NB4 (cell line): ENCODE measurements at places on chromosomes 6 and 20.

DNA sequence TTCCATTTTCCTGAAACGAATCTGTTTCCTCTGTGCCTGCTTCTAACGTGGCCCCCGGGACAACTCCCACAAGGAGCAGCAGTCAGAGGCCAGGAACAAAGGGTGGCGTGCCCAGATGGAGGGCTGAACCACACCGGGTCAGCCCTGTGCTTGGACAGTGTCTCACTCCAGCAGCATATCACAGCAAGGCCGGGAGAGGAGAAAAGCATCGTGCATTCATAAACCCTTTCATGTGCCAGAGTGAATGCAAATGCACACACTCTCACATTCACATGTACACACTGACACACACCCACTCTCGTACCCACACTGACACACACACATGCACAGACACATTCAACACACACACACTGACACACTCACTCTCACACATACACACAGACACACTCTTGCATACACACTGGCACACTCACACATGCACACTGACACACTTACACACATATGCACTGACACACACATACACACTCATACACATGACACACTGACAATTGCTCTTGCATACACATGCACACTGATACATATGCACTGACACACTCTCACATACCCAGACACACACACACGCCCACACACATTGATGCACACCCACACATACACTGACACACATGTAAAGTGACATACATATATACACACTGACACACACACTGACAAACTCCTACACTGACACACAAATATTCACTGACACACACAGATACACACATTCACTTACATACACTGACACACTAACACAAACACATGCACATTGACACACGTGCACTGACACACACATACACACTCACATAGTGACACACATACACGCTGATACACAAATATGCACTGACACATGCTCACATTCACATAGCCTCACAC lies 237.0 kb downstream of the LRFN2 start:
- DNase-seq = no peak

DNA sequence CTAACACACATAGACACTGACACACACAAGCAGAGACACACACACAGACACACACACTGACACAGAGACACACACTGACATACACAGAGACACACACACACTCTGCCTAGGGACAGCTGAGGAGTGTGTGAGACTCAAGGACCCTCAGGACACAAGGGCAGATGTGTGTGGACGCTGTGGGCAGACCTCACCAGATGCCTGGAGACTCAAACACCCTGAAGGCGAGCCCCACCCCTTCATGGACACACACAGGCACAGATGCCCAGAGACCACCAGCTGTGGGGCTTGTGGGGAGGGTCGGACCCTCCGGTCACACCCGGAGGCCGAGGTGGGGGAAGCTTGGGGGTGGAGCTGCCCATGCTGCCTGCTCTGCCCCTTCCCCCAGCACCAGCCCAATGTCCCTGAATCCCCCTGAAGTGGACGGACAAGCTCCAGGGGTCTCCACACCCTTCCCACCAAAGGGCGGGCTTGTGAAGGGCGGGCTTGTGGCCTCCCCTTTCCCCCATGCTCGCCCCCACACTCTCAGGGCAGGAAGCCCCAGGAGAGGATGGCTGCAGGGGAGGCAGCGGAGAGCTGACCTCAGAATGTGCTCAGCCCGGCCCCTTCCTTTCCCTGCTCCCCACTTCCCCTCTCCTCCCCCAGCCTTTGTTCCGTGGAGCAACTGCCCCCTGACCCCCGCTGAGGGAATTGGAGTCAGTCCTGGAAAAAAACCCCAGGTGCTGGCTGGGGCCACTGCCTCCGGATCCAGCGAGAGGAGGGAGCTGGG lies 13.9 kb upstream of the ABHD16B start:
- DNase-seq = peak; percentile 90

DNA sequence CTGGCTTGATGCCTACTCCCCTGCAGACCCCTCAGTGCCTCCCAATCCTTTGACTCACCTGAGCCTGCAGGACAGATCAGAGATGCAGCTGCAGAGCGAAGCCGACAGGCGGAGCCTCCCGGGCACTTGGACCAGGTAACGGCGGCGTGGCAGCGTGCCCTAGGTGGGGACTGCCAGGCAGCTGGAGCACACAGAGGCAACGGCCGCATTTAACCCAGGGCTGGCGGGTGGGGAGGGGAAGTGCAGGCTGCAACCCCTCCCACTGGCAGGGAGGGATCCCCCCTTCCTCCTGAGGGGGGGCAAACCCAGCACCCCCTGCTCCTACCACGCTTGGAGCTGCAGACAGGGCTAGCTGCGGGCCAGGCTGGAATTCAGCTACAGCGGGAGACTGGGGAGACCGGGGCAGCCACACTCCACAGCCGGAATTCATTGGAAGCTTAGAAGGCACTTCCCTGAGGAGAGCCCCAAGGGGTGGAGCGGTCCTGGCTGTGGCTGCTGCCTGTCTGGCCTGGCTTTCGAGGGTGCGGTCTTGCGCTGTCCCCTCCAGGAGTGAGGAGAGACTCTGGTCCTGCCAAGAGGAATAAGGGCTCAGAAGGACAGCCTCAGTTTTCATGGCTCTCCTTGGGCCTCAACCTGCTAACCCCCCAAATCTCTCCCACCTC lies at the start of gene MATN4:
Gene MATN4 (minus strand): TSS at position 183 of the 662 bp plus-strand sequence. CDS start 2,717 bp downstream, outside the sequence.
- no peak for DNase-seq

DNA sequence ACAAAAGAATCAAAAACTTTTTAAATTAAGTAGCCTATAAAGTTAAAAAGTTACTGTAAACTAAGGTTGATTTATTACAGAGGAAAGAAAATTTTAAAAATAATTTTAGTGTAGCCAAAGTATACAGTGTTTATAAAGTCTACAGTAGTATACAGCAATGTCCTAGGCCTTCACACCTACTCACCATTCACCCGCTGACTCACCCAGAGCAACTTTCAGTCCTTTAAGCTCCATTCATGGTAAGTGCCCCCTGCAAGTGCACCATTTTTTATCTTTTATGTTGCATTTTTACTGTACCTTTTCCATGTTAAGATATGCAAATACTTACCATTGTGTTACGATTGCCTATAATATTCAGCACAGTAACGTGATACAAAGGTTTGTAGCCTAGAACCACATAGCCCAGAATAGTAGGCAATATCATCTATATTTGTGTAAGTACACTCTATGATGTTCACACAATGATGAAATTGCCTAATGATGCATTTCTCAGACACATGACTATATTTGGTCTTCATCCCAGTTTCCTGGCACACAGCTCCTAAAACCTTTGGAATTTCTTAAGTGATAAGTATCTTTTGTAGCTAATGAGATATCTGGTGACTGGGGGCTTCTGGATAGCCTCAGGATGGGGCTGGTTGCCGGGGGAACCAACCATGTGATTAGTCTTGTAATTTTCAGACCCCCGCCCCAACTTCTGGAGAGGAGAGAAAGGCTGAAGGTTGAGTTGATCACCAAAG lies 111.0 kb downstream of the MRPL14 start:
- DNase-seq = no peak

GRCh38 chr6:56927538-56928453 lies 27.1 kb upstream of the BEND6 start:
- peak; percentile 56 for DNase-seq

DNA sequence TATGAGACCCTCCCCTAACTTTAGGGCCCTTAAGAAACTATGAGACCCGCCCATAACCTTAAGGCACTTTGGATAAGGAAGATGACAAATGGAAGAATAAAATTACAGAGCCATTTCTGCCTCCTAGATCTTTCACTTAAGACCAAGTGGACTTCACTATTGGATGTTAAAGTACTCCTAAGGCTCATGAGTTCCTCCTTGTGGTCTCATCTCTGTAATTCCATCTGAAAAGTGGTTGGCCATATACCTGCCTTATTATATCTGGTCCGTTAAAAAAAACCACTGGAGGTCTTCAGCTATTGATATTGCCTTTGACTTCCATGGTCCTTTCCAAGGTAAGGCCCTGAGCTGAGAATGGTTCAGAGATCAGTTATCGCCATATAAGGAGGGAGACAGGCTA lies 310.3 kb downstream of the EYA4 start:
- DNase-seq = no peak

DNA sequence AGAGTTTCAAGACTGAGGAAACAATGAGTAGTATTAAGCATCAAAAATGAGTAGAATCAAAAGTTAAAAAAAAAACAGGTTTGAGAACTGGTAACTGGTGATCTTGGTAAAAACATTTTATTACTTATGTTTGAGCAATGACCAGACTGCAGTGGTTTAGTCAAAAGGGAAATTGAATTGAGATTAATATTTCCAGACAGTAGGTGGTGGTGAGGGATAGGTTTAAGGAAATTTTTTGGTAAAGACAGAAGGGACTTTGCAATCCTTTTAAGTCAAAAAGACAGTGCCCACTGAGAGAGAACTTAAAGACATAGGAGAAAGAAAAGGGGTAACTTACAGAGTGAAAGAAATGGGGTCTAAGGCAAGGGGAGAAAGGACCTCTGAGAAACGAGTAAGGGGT lies 156.9 kb downstream of the ASCC3 start:
- DNase-seq = no peak

DNA sequence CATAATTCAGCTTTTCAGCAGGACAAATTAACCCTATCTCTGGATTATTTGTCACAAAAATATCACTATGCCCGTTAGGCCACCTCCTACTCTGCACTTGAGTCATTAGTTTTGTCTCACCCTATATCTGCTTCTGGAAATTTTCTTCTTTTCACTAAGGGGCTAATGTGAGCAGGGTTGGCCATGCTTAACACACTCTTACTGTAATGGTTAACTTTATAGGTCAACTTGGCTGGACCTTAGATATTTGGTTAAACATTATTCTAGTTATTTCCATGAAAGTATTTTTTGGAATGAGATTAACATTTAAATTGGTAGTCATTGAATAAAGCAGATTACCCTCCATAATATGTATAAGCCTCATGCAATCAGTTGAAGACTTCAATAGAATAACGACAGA lies 394.6 kb upstream of the PTCHD4 start:
- no peak for DNase-seq

GRCh38 chr6:51118792-51119191 lies 300.1 kb downstream of the TFAP2B start:
- DNase-seq = no peak
